Colonic mucosa (tissue), 4 donors: ENCODE measurements at places on chromosomes 1 and 21. TPM values are rescaled to one million over a fixed set of nuclear protein-coding genes. Genes with fewer than 3 reads are reported as not detected.

The OSCP1 gene
- total RNA-seq = 2.8 TPM

The AK4 gene
- total RNA-seq = 112 TPM

The RPTN gene
- total RNA-seq = not detected

The G0S2 gene
- 24.7 TPM for total RNA-seq

The GIPC2 gene
- total RNA-seq = 26.7 TPM

The SYT14 gene
- 0.07 TPM for total RNA-seq

The FMN2 gene
- total RNA-seq = 0.62 TPM

The ANGPTL3 gene
- not detected for total RNA-seq

- DNase-seq = no peak
These were observed 114.2 kb downstream of the SLC16A1 start for GRCh38 chr1:112841825-112842224.

- DNase-seq = peak; percentile 71
These were observed 2.8 kb downstream of the RGS16 start for GRCh38 chr1:182601416-182601786.

DNA sequence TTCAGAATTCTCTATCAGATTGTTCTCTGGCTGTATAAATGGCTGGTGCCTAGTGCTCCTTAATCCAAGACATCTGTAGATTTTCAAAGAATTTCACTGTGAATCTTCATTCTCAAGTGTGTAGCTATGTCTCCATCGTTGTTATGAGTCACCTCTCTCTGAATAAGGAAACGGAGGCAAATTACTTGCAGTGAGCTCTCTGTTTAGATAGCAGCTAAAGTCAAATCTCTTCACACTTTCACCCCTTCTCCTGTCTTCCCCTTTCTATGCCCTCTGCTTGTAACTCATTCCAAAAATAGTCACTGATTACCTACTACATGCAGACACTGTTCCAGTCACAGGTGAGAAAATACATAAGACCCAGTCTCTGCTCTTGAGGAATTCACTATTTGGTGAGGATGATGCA lies 39.7 kb downstream of the CHML start:
- no peak for DNase-seq

DNA sequence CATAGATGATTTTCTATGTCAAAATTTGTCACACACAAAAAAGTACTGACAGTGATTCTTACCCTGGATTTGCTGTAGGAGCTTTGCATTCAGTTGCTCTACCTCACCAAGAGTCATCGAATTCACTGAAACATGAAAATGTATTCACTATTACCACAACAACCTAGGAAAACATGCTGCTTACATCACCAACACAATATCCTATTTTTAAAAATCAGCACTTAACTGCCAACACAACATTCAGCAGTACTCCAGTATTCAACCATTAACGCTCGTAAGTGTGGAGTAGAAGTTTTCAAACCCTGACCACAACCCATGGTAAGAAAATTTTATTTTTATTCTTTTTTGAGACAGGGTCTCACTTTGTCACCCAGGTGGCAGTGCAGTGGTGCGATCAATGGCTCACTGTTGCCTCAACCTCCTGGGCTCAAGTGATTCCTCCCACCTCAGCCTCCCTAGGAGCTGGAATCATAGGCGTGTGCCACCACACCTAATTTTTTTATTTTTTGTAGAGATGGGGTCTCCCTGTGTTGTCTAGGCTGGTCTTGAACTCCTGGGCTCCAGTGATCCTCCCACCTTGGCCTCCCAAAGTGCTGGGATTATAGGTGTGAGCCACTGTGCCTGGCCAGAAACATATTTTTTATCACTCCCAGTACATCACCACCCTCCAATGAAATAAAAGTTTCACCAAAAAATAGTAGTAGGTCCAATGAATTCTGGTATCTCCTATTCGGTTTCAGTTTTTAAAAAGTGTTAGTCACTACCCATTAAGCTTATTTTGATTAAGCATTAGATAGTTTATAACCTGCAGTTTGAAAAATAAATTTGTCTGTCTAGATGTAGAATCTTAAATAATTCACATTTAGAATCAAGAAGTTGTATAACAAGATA lies 23.8 kb downstream of the C21orf91 start:
- no peak for DNase-seq

DNA sequence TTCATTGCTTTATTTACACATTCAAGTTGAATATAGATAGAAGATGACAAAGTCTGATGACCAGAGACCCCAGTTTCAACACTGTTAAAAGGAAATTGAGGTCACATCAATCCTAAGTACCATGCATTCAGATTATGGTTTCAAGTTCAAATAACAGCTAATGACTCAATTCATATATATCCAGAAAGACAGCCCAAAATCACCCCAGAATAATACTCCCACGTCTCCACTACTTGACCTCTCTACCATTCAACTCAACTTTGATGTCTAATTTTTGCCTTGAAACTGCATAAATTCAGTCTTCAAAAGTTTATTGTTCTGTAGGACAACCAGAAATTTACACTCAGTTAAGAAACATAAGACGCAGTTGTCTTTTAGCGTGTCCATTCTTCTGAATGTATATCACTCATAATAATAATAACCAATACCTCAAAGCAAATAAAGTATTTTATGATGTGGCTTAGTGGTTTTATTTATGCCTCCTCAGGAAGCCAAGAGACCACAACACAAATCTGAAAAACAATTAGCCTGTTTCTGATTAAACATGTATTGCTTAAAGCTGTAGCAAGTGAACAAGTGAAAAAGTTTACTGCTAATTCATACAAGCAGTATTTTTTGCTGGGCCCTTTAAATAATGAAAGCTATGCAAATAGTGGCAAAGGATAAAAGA lies 569.0 kb downstream of the LTN1 start:
- DNase-seq = no peak

DNA sequence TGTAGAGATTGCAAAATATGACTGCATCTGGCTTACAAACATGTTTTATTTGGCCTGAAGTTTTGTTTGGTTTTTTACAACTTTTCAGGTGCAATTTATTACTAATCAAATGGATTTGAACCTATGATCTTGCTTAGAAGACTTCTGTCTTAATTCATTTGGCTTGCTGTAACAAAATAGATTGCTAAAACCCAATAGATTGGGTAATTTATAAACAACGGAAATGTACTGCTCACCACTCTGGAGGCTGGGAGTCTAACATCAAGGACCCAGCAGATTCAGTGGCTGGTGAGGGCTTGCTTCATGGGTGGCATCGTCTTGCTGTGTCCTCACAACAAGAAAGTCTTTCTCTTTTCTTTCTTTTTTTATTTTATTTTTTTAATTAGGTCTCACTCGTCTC lies 72.9 kb downstream of the LBR start:
- no peak for DNase-seq

DNA sequence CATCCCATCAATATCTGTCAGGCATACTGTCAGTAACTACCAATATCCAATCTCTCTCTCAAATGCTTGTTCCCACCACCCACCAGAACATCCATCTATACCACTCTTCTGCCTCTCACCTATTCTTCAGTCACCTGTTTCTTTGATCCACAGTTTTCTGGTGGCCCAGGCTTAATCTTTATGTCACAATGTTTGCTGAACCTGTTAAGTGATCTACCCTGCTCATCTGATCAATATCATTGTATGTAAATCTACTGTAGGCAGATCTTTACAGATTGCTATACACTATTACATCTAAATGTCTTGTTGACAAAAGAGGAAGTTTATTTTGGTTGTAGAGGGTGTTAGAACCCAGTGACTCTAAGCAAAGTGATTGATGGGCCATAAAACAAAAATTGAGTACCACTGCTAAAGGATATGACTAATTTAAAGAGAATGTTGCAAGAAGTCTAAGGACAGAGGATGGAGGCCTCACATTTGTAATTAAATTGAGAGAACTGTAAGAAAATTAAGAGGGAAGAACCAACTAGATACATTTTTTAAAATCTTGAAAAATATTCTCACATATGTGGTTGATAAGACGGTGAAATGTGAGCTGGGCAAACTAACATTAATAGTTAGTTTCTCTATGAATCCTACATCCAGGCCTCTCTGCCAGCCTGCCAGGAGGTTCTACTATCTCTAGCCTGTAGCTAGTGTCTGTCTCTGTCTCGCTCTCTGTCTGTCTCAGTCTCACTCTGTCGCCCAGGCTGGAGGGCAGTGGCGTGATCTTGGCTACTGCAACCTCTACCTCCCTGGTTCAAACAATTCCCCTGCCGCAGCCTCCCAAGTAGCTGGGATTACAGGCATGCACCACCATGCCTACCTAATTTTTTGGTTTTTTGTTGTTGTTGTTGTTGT lies 34.1 kb downstream of the EGLN1 start:
- DNase-seq = no peak

- DNase-seq = no peak
These were observed 484.8 kb downstream of the PTPRC start for GRCh38 chr1:199123615-199124014.
